ENCODE measurements at places on chromosomes 16 and 17.

GRCh38 chr17:80002690-80003490, 32.8 kb downstream of the TBC1D16 start:
- no peak for ATAC-seq

- ATAC-seq, result no peak
Measured at GRCh38 chr17:80080081-80080480, 21.3 kb upstream of the GAA start.

DNA sequence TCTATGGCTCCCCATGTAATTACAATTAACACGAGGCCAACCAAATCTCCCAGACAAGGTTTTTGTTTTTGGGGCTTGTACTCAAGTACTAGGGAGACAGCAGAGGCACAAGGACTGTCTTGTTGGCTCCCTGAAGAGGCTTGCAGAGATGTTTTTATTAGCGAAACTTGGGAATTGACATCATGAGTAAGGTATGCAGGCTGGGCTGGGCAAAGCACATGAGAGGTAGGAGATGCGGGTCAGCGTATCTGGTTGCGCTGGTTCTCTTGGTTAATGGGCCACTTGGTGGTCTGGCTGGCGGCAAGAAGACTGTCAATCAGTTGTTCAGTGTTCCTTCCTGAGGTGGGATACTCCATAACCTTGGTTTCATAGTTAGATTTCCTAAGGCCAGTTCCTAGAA, 28.9 kb downstream of the LCMT1 start:
- ATAC-seq, result no peak

DNA sequence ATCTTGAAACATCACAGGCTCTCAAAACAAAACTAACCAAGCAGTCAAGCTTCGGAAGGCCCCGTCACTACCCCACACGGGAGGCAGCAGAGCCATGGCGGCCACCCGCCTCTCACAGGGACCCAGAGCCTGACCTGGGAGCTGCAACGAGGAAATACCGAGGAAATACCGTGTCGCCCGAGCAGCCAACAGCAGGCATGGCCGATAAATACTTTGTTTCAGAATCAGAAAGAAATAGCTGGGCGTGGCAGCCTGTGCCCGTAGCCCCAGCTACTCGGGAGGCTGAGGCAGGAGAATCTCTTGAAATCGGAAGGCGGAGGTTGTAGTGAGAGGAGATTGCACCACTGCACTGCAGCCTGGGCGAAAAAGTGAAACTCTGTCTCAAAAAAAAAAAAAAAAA, 6.9 kb downstream of the LMF1 start:
- ATAC-seq, result no peak

DNA sequence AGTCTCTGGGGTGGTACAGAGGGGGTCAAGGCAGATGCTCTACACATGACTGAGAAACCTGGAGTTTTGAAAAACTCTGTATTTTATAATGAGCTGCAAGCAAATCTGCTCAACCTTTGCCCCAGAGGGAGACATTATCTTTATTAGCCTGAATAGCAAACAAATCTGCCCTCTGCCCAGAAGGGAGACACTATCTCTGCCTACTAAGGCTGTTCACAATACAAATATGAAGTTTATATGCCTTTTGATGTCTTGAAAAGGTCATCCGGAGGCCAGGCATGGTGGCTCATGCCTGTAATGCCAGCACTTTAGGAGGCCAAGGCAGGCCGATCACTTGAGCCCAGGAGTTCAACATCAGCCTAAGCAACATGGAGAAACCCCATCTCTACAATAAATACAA, 11.0 kb upstream of the XYLT1 start:
- no peak for ATAC-seq

- ATAC-seq, result no peak
Measured at GRCh38 chr17:81964081-81964849, 3.3 kb upstream of the NOTUM start.

- ATAC-seq, result no peak
Measured at GRCh38 chr17:49946964-49947584, 21.9 kb upstream of the DLX4 start.

DNA sequence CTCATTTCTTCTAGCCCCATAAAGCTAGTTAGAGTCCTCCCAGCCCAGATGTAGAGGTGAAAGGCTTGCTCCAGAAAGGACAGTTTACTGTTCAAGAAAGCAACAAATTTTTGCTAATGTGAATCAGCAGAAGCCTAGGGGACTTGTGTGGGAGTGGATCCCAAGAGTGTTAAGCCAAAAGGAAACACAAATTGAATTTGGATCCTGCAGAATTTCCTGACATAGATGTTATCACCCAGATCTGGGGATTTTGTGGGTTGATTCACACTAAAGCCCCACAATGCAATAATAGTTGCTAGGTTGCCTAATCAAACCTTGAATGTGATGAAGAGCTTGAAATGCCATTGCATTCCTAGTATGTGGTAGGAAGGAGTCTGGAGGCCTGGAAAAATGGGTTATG, 135.2 kb upstream of the HS3ST3A1 start:
- no peak for ATAC-seq

DNA sequence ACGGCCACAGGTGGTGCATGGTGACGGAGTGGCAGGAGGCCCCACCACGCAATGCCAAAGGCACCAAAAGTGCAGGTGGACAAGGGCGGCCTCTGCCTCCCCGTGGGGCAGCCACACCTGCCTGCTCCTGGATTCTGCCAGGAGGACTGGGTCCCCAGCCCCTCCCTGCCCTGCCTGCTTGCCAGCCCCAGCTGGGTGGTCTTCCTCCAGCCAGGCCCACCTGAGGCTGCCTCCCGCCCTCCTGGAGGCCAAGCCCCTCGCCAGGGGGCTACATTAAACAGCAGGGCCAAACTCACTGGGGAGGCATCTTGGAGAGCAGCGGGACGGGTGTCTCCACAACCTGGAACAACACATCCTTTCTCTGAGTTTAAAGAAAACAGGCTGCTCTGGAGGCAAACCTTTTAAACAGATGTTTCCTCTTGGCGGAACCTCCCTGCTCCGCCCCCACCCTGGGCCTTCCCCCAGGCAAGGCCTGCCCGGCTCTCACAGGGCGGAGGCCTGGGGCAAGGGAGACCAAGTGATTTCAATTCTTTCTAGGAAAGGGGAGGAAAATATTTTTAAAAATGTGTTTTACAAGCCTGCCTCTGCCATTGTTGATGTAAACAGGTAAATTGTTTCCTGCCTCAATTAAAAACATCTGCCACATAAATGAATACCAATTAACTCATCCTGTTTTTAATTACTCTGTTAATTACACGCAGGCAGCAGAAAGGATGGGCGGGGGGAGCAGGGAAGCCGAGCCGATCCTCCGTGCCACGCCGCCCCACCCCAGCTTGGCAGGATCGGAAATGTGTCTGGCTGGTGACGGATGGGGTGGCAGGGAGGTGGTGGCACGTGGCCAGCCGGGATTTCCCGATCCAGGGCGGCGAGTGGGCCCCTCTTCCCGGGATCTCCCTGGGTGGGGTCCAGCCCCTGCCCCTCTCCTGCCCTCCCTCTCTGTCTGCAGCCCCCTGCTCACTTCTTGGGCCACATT, 54.4 kb upstream of the PABPN1L start:
- peak; percentile 44 for ATAC-seq

DNA sequence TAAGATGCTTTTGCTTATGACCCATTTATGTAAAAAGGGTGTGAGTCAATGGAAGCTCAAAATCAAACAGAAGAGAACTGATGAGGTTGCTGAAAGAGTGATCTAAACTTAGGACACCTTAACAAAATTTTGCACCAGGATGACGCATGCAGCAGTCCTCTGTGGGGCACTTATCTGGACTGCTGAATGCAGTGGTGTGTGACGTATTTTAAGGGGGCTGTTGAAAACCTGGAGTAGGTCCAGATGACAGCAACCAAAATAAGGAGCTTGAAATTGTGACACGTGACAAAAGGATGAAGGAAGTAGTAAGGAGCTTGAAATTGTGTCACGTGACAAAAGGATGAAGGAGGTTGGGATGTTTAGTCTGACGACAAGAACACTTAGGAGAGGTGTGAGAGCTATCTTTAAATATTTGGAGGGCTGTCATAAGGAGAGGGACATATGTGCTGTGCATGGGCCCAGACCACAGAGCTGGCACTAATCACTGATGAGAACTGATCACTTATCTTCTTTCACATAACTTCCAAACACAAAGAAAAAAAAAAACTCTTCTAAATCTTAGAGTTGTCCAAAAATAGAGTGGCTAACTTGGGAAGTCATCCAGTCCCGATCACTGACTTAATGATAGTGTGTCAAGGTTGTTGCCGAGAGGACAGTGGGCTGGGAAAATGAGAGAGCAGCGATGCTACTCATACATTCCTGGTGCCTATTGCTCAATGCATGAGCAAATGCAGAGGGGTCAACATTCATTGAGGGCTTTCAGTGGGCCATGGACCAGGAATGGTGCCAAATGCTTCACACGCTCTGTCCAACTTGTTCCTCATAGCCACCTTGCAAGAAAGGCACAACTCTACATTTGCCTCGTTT, 264.2 kb upstream of the ZFHX3 start:
- ATAC-seq, result no peak

GRCh38 chr17:16477255-16477654, 14.7 kb downstream of the LRRC75A start:
- ATAC-seq, result peak; percentile 99

Data from SK-N-SH treated with all-trans-retinoic acid at 6 μM for 48 hours (cell line).